Activated T-helper 17 cell treated with anti-CD3 and anti-CD28 coated beads, Interleukin-2, amount 50 U/mL, for 72 hours (primary cell): ENCODE measurements at places on chromosomes 7 and 10. TPM values are rescaled to one million over a fixed set of nuclear protein-coding genes. Genes with fewer than 3 reads are reported as not detected.

GRCh38 chr7:30201921-30202320 is 67.1 kb downstream of the MTURN start:
- no peak overlapping the region for H3K4me3 ChIP-seq
- no peaks in the 10 kb centered on the region for H3K36me3 ChIP-seq
- ATAC-seq = no peak
- H3K27me3 ChIP-seq = no peaks in the 10 kb centered on the region
- no peaks in the 10 kb centered on the region for H3K4me1 ChIP-seq
- H3K27ac ChIP-seq = no peak overlapping the region

- H3K36me3 ChIP-seq = peaks cover 4% of the 10 kb centered on the region
- peak within 1 kb of the TSS; percentile 59 for H3K4me3 ChIP-seq
- no peak for ATAC-seq
Observed at GRCh38 chr7:22356701-22357310, at the start of gene RAPGEF5. Gene RAPGEF5, minus strand, starts transcription at chr7:22357154. Its CDS starts 94 bp downstream, at chr7:22357060.

GRCh38 chr7:149245244-149245643 is 5.8 kb downstream of the ZNF212 start:
- peak overlapping the region; percentile 82 for H3K4me3 ChIP-seq
- ATAC-seq = peak; percentile 83
- no peaks in the 10 kb centered on the region for H3K27me3 ChIP-seq
- peak overlapping the region; percentile 99 for H3K27ac ChIP-seq
- H3K36me3 ChIP-seq = peaks cover 65% of the 10 kb centered on the region

The HTR5A gene
- total RNA-seq = not detected

DNA sequence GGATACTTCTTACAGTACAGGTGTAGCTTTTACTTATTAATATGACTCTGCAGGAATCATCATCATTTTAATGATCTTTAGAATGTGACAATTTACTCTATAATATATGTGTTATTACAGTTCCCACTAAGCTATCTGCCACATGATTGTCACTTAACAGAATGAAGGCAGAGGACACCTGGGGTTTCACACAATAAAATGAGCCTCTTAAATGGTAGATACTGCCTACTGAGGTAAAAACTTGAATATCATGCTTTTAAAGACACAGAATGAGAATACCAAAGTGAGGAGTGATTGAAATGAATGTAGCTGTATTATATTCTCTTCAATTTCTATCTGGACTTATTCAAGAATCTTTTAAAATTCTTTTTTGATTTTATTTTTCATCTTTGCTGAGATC is 1255.3 kb upstream of the LRRN3 start:
- no peaks in the 10 kb centered on the region for H3K4me1 ChIP-seq
- ATAC-seq = no peak
- no peak overlapping the region for H3K27ac ChIP-seq
- no peaks in the 10 kb centered on the region for H3K36me3 ChIP-seq
- no peaks in the 10 kb centered on the region for H3K27me3 ChIP-seq
- H3K4me3 ChIP-seq = no peak overlapping the region

DNA sequence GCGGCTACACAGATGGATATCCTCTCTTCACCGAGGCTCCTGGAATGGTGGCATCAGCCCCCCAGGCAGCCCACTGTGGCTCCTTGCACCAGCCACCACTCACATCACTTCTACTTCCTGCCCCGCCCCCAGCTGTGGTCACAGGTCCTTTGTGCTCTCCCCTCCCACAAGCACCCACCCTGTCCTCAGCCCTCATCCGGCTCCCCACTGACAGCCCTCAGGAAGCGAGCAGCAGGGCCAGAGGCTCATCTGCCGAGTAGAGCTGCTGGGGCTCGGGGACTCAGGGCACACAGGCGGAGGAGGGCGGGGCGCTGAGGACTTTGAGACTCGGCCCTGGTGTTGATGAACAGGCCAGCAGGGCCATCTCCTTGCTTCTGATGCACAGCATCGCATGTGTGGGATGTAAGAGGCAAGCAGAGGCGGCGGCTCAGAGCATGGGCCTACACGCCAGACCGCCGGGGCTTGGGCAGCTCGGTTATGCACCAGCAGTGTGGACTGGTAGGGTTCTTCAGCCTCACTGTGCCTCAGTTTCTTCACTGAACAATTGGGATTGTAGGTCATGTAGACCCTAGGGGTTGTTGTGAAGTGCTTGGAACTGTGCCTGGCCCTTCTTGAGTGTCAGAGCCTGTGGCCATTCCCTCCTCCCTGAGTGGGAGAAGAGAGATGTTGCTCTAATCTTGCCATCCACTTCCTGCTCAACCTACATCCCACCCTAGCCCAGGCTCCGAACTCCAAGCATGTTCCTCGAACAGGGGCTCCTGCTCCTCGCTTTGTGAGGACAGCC is at the start of gene PRF1:
PRF1 (minus strand) TSS at position 77 of the 784 bp plus-strand sequence. CDS start 1,839 bp downstream, outside the sequence.
- H3K4me3 ChIP-seq = peak within 1 kb of the TSS; percentile 95
- H3K36me3 ChIP-seq = peaks cover 21% of the 10 kb centered on the region
- peak within 1 kb of the TSS; percentile 96 for H3K27ac ChIP-seq

The PCLO gene
- 0.03 TPM for total RNA-seq

GRCh38 chr7:31521336-31522010 is 7.6 kb downstream of the ITPRID1 start:
- no peaks in the 10 kb centered on the region for H3K36me3 ChIP-seq
- no peak overlapping the region for H3K27ac ChIP-seq
- H3K27me3 ChIP-seq = no peaks in the 10 kb centered on the region
- no peaks in the 10 kb centered on the region for H3K4me1 ChIP-seq

DNA sequence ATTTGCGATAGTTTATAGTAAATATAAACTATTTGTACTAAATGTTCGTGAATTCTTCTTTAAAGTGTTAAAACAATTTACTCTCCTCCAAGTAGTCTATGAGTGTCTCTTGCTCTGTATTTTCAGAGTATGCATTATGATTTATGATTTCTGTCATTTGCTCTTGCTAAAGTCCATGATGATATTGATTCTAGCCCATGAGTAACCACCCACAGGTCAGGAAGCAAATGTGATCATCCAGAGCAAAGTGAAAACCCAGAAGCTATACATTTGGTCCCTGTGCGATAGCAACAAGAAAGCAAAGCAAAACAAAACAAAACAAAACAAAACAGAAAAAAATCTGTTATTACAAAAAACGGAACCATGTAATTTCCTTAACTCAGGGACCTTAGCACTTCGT is 225.9 kb downstream of the HDAC9 start:
- H3K27me3 ChIP-seq = no peaks in the 10 kb centered on the region
- no peaks in the 10 kb centered on the region for H3K4me1 ChIP-seq
- H3K27ac ChIP-seq = no peak overlapping the region
- no peak overlapping the region for H3K4me3 ChIP-seq
- no peaks in the 10 kb centered on the region for H3K36me3 ChIP-seq

- H3K27ac ChIP-seq = no peak overlapping the region
- H3K4me1 ChIP-seq = peaks cover 27% of the 10 kb centered on the region
- H3K4me3 ChIP-seq = no peak overlapping the region
- ATAC-seq = no peak
- peaks cover 66% of the 10 kb centered on the region for H3K36me3 ChIP-seq
- H3K27me3 ChIP-seq = no peaks in the 10 kb centered on the region
Observed at GRCh38 chr10:921471-922414, 9.8 kb downstream of the LARP4B start.
